ENCODE measurements at places on chromosomes 1 and 21.

- DNase-seq = no peak
Observed at GRCh38 chr1:48506870-48507269, 34.9 kb upstream of the SPATA6 start.

- DNase-seq = no peak
Observed at GRCh38 chr1:157288996-157289395, 150.8 kb upstream of the ETV3 start.

- DNase-seq = no peak
Observed at GRCh38 chr21:39976800-39977199, 109.6 kb downstream of the PCP4 start.

GRCh38 chr1:153659175-153659534, 652 bp downstream of the SNAPIN start:
- no peak for DNase-seq

DNA sequence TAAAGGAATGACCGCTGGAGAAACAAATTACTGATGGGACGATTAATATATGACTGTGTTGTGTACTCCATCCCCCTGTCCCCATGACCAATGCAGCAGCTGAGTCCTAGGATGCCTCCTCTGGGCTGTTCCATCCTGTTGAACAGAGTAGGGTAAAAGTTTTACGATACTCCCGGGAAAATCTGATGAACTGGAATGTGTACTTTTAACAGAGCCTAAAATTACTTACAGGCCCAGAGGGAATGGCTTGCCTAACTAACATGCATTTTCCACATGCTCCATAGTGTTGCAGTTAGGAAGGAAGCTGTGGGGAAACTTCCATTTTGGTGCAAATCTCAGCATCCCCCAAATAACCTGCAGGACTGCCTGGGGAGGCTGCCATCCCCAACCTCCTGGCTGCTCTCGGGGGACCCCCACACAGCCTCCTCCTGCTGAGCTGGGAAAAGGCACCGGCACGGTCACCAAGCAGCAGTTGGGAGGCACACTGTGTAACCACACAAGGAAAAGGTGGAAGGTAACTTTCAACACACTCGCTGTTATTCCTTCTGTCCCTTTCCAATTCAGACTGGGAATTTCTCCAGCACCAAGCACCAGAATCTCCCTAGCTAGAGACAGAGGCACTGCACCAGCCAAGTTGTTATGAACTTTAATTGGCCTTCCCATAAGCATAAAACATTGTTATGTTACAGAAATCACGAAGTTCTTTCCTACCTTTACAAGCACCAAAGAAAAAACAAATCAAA, 97.2 kb downstream of the BCAR3 start:
- peak; percentile 39 for DNase-seq

GRCh38 chr1:204448344-204448964, 36.8 kb upstream of the PPP1R15B start:
- no peak for DNase-seq

DNA sequence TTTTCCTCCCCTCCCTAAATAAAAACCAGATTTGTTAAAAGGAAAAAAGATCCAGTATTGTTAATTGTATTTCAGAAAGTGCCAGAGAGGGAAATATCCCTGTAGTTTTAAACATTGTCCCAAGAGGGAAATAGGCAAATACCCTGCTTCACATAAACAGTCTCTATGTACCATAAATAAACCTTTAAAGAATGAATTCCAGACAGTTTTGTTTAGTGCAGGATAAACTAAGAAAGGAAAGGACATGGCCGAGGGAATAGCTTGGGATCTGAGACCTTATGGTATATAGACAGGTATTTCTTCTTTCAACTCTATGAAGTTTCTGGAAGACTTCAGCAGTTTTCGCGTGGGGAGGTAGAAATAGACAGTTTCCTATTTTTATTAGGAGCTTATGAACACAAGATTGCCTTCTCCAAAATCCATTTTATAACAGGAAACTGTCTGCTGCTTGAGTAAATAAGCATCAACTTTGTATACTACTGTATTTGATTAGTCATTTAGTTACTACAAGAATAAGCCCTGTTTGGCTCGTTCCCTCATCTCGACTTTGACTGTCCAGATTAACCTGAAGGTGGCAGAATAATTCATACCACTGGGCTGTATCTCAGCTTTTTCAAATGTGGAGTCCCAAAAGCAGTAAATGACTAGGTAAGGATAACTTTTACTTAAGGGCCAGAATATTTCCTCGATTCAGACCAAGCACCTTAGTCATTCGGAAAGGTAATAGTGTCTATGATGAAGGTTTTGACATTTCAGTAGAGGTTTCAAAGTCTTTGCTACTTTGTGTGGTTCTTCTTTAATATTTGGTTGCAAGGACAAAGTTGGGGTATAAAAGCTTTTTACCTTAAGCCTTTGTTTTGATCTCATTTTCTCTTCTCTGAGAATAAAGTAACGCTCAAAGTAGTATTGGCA, 177.5 kb downstream of the VPS13D start:
- peak; percentile 80 for DNase-seq

- no peak for DNase-seq
Observed at GRCh38 chr1:99384021-99384420, 119.7 kb downstream of the PLPPR4 start.

- DNase-seq = no peak
Observed at GRCh38 chr1:197083474-197083873, 16.4 kb upstream of the F13B start.

GRCh38 chr1:70977041-70977440, 70.6 kb downstream of the PTGER3 start:
- DNase-seq = no peak

DNA sequence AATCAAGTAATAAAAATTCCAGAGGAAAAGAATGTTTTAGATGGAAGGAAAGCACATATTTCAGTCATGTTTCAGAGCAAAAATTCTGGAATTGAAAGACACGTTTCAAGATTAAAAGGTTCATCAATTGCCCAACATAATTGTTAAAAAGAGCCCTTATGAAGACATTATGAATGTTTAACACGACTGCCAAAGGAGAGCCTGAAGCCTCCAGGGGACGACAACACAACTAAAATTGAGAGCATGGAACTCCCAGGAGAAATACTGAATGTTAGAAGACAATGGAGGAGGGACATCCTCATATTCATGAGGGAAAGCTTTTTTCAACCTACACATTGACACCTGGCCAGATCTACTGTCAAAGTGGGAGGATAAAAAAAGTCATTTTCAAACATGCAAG, 16.0 kb downstream of the OR2T11 start:
- peak; percentile 50 for DNase-seq

GRCh38 chr21:44872649-44873355, 688 bp downstream of the PTTG1IP start:
- DNase-seq = peak; percentile 40

DNA sequence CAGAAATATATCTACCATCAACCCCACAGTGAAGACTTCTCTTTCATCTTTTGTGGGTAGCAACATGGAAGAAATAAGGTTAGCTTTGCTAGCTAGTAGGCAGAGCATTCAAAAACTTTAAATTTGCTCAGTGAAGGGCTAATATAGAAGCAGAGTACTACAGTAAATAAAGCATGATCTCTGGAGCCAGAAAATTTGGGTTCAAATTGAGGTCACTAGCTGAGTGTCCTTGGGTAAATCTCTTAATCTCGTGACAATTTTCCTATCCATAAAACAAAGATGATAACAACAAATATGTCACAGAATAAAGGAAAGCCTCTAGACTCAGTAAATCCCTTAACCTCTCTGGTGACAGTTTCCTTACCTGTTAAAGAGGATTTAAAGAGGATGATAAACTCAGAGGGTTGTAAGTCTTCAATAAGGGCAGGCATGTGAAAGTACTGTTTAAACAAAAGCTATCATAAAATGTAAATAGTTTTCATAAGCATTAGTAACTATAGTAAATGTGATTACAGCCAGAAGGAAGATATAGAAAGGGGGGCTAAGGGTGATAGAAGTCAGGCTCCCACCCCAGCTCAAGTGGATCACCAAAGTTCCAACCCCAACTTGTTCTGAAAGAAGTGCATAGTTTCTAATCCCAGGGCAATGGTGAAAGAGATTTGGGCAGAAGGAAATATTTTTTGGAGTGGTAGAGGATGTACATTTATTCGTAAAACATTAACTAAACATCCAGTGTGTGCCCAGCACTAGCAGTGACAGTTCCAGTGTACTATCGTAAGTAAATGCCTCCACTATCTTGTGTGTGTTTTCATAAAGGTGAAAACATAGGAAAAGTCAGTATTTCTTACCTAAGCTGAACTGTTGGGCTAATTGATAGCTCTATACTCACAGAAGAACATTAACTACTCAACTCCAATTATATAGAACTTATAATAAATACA, 24.8 kb downstream of the TM2D1 start:
- no peak for DNase-seq

GRCh38 chr1:94071976-94072375, 49.0 kb downstream of the ABCA4 start:
- DNase-seq = no peak

- DNase-seq = no peak
Observed at GRCh38 chr1:231558708-231559185, 30.3 kb downstream of the TSNAX start.

- no peak for DNase-seq
Observed at GRCh38 chr1:17597651-17598050, 58.2 kb downstream of the ARHGEF10L start.

GRCh38 chr1:116389013-116389412, 16.0 kb downstream of the ATP1A1 start:
- DNase-seq = no peak

DNA sequence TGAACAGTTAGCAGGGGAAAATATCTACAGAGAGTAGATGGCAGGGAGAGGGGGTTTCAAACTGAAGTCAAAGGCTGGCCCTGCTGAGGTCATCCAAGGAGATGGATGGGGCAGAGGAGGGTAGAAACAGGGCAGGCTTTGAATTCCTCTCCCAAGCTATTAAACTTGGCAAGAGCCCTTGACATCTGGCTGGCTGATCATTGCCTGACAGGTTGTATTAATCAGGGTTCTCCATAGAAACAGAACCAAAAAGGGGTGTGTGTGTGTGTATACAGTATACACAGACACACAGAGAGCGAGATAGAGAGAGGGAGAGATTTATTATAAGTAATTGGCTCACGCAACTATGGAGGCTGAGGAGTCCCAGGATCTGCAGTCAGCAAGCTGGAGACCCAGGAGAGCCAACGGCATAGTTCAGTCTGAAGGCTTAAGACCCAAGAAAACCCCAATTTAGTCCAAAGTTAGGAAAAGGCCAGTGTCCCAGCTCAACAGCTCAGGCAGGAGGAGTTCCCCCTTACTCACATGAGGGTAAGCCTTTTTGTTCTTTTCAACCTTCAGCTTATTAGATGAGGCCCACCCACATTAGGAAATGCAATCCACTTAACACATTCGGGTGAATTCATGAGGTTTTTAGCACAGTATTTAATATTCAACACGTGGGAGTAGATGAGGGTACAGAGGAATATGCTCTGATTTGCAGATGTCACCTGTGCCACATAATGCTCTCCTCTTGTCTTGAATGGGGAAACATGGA, 46.7 kb upstream of the HAO2 start:
- no peak for DNase-seq

- peak; percentile 79 for DNase-seq
Observed at GRCh38 chr21:21712748-21713520, 714.7 kb downstream of the NCAM2 start.

DNA sequence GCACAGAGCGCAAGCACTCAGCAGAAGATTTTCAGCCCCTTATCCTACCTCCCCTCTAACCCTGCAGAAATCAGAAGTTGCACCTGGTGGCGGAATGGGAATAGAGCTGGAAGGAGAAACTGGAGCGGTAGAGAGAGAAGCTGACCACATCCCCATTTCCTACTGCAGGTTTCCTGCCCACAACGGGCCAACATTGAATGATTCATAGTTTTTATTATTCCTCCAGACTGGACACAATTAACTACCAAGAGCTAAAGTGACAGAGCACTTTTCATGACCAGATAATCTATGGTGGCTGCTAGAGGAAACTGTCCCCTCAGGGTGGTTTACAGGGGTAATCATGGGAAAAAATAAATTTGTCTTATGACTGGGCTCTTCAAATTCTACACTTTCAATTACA, 21.3 kb upstream of the LRRC8D start:
- no peak for DNase-seq

GRCh38 chr1:202702088-202702487, 8.2 kb downstream of the SYT2 start:
- DNase-seq = no peak

DNA sequence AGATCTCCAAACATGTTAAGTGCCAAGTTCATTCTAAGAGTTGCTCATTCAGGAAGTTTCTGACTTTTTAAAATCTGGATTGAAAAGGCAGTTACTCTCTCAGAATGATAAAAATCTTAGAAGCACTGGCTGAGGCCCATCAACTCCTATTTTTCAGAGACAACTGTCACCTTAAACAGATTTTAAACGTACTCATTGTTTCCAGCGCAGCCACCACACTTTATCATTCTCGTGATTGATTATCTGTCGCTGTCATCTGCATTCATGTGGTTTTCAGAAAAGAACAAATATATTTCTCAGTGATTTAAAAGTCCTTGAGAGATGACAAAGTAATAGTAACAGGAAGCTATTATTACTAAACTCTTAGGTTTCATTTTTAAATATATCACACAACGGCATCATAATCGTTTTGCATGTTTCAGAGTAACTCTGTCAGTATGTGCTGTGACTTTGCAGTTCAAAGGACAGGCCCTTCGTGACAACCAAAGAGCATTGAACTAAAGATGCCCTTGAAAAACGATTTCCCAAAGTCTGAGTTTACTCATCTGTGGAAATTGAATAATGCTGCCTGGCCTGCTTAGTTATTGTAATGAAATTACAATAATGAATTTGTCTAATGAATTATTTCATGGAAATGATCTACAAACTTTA, 14.9 kb upstream of the KCNK1 start:
- peak; percentile 41 for DNase-seq

- no peak for DNase-seq
Observed at GRCh38 chr1:147568551-147568950, 27.2 kb downstream of the BCL9 start.

GRCh38 chr1:56824938-56825337, 5.7 kb upstream of the FYB2 start:
- DNase-seq = no peak

DNA sequence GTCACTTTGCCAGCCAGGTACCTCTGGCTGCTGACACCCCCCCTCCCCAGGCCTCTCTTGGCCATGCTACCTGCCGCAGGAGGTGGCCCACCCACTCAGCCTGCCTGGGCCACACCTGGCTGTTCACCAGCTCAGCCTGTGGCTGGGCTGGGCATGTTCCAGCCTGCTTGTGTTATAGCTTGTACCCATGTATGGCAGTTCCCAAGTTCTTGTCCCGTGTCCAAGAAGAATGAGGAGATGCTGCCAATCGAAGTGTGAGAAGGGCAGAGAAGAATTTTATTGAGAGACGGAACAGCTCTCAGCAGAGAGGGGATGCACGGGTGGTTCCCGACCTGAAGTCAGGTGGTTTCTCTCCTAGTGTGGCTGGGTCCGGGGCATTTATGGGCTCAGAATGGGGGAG, 3.9 kb upstream of the MMEL1 start:
- no peak for DNase-seq

- no peak for DNase-seq
Observed at GRCh38 chr1:12032161-12032621, 12.9 kb downstream of the MIIP start.

GRCh38 chr1:176206006-176206960, 803 bp downstream of the COP1 start:
- DNase-seq = peak; percentile 32

- DNase-seq = no peak
Observed at GRCh38 chr1:65572701-65573421, 152.4 kb downstream of the LEPR start.

Data from fibroblast of the aortic adventitia (primary cell).